ENCODE measurements at places on chromosomes 1 and 21.

- DNase-seq, result no peak
These were observed 453 bp downstream of the TFF3 start for GRCh38 chr21:42314616-42315295.

DNA sequence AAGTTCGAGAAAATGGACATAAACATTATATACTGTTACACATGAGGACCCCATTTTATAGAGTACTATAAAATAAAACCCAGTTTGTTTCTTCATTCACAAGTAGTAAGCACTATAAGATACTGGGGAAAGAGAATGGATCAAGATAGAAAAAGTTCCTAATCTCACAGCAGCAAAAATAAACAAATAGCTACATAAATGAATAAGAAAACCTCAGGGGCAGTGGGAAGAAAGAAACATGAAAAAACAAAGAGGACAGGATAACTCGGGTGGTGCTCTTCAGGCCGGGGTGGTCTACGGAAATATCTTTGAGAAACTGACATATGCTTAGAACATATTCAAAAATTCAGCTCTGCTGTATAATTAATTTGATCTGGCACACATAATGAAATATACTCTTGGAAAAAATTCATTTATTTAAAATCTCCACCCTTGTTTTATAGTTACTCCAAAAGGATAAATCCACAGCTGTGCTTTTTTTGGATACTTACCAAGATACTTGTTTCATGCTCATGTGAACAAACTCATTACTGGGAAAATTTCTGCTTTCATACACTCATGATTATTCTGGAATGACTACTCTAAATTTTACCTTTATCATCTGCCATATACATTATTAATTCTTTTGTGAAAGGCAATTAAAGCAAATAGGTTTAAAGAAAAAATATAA is 20.0 kb downstream of the CEP170 start:
- DNase-seq, result no peak

DNA sequence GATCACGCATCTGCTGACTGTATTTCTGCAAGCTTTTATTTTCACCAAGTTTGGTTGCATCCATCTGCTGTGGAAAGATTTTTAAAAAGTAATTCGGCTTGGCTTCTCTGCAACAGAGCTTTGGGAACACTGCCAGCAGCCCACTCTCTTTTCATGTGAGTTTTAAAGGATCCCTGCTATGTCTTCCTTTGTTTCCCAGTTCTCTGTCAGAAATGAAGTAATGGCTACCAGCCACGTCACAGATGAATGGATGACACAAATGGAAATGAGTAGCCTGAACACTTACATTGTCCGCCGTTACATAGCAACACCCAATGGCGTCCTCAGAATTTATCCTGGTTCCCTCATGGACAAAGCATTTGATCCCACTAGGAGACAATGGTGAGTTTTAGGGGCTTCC is 80.6 kb upstream of the RAVER2 start:
- no peak for DNase-seq

DNA sequence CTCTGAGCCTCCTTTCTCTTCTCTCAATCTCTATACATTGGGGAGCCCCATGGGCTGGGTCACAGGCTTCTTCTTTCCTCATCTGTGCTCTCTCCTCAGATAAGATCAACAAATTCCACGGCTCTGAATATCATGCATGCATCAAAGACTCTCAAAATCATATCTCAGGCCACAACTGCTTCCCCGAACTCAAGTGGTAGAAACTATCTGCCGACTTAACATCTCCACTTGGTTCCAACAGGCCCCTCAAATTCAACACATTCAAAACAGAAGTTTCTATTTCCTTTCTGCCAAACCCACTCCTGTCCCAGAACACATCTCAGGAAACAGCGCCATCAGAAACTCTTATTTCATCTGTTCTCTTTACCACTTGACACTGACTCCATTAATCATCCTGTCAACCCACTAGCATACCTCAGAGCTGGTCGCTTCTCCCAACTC is 16.7 kb downstream of the DDX59 start:
- DNase-seq, result no peak

DNA sequence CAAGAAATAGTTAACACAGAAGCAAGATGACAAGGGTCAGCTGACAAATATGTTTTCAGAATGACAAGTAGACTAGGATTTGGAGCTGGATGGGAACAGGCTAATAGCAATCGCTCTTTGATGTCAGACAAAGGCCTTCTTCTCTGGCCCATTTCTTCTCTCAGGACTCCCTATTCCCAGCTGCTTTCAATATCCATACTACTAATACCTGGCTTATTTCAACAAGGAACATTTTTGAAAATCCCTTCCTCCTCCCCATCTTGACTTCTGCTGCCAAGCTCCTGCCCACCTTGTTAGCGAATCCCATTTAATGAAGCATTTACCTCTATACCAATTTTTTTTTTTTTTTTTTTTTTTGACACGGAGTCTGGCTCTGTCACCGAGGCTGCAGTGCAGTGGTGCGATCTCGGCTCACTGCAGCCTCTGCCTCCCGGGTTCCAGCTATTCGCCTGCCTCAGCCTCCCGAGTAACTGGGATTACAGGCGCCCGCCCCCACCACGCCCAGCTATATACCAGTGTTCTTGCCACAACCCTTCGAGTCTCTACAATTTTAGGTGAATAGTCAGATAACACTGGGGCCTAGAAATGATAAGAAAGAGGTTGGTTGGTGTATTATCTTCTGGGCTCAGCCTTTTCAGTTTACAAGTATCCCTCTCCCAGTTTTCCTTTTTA is 68.4 kb downstream of the MACF1 start:
- no peak for DNase-seq

GRCh38 chr1:121458291-121459048 is 273.7 kb downstream of the SRGAP2C start:
- DNase-seq, result no peak

- DNase-seq, result no peak
These were observed 26.1 kb downstream of the CFH start for GRCh38 chr1:196677781-196678509.

- no peak for DNase-seq
These were observed 29.8 kb downstream of the ARNT start for GRCh38 chr1:150846473-150847146.

DNA sequence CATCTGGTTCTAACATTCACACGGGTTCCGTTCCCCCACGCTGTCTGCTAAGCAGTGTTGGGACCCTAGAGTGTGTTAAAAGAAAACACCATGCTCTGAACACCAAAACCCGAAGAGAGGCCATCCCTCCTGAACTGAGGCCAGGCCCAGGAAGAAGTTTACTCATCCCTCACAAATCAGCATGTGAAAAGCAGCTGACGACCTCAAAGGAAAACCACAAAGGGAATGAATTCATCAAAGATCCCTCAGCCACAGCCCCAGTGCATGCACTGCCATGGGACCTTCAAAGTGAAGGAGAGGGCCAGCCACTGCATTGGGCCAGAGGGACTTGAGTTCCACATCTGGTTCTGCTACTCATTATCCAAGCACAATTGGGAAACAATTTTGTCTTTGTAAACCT is 7.0 kb upstream of the PSEN2 start:
- no peak for DNase-seq

GRCh38 chr1:105652109-105652508 is 1404.4 kb upstream of the PRMT6 start:
- DNase-seq, result no peak

GRCh38 chr21:36725793-36726386 is 27.0 kb downstream of the SIM2 start:
- no peak for DNase-seq

GRCh38 chr1:8096105-8097011 is 70.2 kb upstream of the ERRFI1 start:
- DNase-seq, result no peak

- DNase-seq, result no peak
These were observed 13.4 kb downstream of the PKN2 start for GRCh38 chr1:88697503-88697902.

GRCh38 chr1:203518541-203518940 is 24.6 kb downstream of the OPTC start:
- no peak for DNase-seq

GRCh38 chr1:210754878-210755665 is 378.9 kb downstream of the KCNH1 start:
- DNase-seq, result no peak

GRCh38 chr21:23247334-23247733 is 2249.1 kb downstream of the NCAM2 start:
- DNase-seq, result no peak

GRCh38 chr1:67257173-67257535 is 50.5 kb upstream of the IL12RB2 start:
- no peak for DNase-seq

GRCh38 chr1:3355894-3356826 is 98.3 kb upstream of the ARHGEF16 start:
- DNase-seq, result no peak

- DNase-seq, result no peak
These were observed 10.5 kb upstream of the SDE2 start for GRCh38 chr1:226009650-226010044.

GRCh38 chr1:184509105-184509504 is 122.3 kb downstream of the C1orf21 start:
- no peak for DNase-seq

DNA sequence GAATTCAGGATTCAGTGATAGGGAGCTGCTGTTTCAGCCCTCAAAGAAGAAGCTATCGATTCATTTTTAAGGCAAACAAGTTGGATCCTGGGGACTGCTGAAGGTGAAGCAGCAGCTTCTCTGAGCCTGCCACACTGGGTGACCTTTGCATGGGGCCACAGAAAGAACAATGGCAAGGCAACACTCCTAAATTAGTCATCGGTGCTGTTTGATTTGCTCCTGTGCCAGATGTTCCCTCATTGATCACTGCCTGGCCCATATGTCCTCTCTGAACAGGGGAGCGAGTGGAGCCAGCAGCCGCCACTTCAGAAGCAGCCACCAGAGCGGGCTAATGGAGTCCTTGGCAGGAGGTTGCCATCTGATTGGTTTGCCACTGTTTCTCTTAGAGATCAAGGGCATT is 391.5 kb downstream of the NTNG1 start:
- DNase-seq, result no peak

- DNase-seq, result no peak
These were observed 55.4 kb downstream of the LPGAT1 start for GRCh38 chr1:211775170-211775569.

DNA sequence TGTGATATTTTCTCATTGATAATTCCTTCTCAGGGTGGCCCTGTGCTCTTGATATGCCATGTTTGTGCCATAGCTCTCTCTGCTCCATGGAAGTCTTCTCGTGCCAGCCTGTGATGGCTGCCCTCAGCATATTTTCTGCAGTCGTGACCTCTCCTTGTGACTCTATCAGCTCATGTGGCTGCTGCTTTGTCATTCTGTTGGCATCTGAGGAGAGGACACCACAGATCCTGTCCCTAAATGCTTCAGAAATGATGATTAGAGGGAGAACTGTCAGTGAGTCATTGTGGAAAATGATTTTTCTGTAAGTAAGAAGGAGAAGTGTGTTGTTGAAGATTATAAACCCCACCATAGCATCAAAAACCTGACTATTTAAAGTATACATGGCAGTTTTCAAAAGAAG is 286.0 kb downstream of the ADGRL2 start:
- no peak for DNase-seq

DNA sequence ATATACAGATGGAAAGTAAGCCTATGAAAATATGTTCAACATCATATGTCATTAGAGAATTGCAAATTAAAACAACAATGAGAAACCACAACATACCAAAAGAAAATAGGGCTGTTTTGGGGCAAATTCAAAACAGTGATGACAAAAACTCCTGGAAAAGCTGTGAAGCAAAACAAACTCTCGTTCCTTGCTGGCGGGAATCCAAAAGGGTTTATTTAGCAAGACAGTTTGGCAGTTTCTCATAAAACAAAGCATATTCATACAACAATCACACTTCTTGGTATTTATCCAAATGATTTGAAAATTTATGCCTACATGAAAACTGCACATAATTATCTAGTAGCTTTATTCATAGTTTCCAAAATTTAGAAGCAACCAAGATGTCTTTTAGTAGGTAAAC is 44.4 kb downstream of the COL11A1 start:
- DNase-seq, result no peak

GRCh38 chr21:34609244-34609932 is 5.5 kb downstream of the RCAN1 start:
- DNase-seq, result no peak

DNA sequence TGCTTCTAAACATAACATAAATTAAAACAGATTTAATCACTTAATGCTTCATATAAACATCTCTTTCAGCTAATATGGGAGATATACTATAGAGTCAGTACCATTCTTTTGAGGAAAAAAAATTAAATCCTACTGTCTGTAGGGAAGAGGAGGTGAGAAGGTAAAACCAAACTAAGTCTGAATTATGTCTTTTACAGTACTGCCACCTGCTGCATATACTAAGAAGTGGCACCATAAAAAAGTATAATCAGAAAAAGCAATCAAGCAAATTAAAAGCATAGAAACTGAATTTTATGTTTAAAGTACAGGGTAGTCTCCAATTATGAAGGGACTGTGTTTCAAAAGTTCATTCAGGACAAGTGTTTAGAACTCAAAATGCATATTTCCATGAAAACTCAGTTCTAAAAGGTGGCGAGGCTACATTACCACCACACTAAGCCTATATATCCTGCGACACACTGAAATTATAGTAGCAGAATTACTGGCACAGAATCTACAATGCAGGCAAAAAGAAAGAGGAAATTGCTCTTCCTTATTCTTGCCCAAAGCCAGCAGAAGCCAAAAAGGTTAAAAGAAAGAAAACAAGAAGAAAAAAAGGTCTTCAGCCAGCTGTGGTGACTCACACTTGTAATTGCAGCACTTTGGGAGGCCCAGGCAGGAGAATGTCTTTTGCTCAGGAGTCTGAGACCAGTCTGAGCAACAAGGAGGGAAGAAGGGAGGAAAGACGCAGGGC is 9.0 kb downstream of the NSL1 start:
- DNase-seq, result no peak

DNA sequence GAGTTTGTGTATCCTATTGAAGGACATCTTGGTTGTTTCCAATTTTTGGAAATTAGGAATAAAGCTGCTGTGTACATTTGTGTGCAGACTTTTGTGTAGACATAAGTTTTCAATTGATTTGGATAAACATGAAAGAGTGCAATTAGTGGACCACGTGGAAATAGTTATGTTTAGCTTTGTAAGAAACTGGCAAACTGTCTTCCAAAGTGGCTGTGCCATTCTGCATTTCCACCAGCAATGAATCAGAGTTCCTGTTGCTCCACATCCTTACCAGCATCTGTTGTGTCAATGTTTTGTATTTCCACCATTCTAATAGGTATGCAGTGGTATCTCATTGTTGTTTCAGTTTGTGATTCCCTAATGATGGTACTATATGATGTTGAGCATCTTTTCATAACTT is 46.5 kb downstream of the FH start:
- DNase-seq, result no peak

GRCh38 chr1:87115317-87115890 is 201.0 kb downstream of the HS2ST1 start:
- no peak for DNase-seq

- DNase-seq, result no peak
These were observed 6.2 kb downstream of the SNX27 start for GRCh38 chr1:151618003-151618402.

DNA sequence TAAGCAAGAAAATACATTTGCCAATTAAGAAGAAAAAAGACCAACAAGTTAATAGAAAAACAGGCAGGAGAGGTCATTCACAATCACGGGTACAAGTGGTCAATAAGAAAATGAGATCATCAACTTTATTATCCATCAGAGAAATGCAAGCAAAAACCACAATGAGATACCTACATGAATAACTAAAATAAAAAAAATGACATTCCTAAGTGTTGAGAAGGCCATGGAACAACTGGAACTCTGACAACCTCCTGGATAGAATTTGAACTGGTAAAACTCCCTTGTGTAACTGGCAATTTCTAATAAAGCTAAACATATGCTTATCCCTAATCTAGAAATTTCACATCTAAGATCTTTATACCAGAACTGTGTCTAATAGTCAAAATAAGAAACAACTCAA is 135.4 kb upstream of the BACE2 start:
- no peak for DNase-seq

- DNase-seq, result no peak
These were observed 34.4 kb downstream of the ADAMTS1 start for GRCh38 chr21:26810676-26811415.
